ENCODE measurements at places on chromosomes 11 and 22.

DNA sequence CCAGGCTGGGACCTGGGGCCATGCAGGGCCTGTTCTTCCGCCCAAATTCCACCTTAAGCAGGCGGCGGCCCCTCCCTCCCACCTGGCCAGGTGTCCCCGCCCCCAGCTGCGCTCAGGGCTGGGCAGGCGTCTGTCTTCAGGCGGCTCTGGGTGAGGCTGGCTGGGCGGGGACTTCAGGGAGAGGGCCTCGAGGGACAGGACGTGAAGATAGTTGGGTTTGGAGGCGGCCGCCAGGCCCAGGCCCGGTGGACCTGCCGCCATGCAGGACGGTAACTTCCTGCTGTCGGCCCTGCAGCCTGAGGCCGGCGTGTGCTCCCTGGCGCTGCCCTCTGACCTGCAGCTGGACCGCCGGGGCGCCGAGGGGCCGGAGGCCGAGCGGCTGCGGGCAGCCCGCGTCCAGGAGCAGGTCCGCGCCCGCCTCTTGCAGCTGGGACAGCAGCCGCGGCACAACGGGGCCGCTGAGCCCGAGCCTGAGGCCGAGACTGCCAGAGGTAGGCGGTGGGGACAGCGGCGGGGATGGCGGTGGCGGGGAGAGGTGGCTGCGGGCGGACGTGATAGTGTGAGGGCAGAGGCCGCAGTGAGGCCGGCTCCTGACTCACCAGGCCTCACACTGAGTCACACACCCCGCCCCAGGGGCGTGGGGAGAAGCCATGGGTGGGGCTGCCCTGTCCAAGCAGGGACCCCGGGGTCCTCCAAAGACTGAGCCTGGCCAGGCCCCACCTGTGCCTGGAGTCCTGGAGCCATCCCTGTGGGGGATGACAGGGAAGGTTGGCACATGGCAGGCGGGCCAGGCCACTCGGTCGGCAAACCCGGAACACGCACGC is at the start of gene PKP3:
Gene PKP3, plus strand, starts transcription at position 176 of the 824 bp plus-strand sequence. Its CDS starts 84 bp downstream, at position 260.
- DNase-seq: peak; percentile 72

- peak; percentile 33 for DNase-seq
These were observed 527.5 kb downstream of the CNTN5 start for GRCh38 chr11:99548264-99548663.

GRCh38 chr11:34451053-34451452 is 12.3 kb downstream of the CAT start:
- no peak for DNase-seq

GRCh38 chr11:122246874-122247273 is 130.9 kb upstream of the BLID start:
- peak; percentile 11 for DNase-seq

DNA sequence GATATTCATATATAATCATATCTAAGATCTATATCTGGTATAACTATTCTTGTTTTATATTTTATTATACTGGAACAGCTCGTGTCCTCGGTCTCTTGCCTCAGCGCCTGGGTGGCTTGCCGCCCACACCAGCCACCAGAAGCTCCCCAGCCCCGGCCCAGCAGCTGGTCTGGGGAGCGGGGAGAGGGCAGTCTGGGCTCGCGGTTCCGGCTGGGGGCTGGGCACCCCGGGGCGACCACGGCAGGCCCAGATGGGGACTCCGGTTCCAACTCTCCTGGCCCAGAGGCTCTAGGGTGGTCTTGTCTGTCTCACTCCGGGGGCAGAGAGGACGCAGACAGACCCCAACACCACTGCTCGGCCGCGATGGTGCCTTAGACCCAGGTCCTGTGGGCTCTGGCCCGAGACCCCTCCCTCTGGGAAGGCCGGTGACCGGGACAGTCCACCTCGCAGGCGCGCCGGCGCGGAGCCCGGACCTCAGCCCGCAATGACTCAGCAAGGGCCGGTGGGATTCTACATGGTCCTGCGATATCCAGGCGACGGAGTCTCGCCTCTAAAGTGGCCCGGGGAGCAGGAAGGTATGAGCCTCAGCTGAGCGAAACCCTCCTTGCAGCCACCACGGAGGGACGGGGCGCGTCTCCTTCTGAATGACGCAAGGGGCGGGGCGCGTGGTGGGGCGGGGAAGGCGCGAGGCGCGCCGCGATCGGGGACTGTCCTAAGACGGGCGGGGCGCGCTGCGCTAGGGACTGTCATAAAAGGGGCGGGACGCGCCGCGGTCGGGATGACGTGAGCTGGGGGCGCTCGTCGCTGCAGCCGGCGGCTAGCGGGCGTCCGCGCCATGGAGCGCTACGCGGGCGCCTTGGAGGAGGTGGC is at the start of gene DGCR6:
Gene DGCR6, plus strand, starts transcription at position 781 of the 870 bp plus-strand sequence. Its CDS starts 55 bp downstream, at position 836.
- DNase-seq: no peak

DNA sequence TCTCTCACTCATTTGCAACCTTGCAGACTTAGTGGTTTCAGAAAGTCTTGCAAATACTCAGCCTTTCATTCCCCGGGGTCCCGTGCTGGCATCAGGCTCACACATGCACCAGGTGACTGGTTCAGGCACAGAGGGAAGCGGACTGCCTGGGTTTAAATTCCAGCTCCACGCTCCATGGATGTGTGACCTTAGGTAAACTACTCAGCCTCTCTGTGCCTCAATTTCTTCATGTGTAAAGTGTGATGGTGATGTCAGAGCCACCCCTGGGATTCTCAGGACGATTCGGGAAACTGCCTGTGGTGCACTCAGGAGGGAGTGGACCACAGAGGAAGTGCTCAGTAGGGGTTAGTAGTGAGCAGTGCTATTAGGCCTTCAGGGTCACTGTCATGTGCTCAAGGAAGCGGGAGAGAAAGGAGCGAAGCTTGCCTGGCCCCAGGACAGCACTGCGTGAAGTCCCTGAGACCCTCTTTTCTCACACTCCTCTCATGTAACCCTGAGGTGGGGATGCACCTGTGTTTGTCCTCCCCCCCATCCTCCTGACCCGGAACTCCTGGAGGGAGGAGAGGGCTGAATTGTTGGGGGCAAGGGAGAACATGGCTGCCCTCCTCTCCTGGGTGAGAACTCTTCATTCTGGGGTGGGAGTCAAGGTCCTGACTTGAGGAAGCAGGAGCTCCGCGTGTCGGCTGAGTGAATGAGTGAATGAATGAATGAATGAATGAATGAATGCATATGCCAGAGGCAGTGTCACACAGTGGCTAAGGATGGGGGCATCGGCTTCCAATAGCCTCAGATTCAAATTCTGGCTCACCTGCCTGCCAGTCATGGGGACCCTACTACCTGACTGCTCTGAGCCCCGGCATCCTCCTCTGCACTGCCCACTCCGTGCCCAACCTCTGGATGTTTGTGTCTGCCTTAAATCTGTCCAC is 14.4 kb upstream of the UPK3A start:
- no peak for DNase-seq

DNA sequence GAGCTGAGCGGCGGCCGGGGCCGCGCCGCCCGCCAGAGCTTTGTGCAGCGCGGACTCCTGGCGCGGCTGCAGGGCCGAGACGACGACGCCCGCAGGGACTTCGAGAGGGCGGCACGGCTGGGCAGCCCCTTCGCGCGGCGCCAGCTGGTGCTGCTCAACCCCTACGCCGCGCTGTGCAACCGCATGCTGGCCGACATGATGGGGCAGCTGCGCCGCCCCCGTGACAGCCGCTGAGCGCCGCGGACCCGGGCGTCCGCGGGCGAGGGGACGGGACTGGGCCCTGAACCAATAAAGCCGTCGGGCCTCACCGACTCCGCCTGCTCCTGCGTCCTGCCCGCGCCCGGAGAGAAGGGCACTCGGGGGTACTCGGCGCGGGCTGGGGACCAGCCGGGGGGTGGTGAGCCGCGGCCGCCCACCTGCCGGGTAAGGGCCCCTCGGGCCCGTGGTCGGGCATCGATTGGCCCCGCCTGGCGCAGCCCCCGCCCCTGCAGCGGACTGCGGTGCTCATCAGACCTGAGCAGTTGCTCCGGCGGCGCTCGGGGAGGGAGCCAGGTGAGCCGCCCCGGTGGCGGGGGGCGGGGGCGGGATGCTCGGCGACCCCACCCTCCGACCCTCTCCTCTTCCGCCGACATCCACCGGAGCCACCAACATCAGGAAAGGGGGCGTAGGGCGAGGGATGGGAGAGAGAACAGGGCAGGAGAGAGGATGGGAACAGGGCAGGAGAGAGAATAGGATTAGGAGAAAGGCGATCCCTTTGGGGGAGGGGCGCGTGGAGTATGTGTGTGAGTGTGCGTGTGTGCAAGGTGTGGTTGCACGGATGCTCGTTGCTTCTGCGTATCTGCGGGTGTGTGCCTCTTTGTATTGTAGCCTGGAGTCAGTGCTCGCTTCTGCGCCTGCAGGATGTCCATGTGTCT is at the start of gene TMEM25:
Gene TMEM25, plus strand, starts transcription at position 510 of the 914 bp plus-strand sequence. CDS start 610 bp downstream, outside the sequence.
- DNase-seq: peak; percentile 10

DNA sequence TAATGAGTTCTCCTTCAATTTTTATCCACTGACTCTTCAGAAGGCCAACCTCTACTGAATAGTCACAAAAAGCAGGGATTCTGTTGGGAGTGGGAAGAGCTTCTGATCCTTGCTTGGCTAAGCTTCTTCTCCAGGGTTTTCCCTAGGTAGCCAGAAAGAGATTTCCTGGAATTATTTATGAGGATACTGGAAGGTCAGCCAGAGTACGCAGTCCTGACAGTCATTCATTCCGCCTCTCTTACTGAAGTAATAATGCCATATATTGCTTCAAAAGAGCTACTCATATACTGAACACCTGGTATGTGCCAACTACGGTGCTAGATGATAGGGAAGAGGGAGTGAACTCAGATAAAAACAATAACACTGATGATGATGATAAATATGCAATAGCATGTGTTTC is 116.1 kb downstream of the CCDC34 start:
- no peak for DNase-seq

- DNase-seq: no peak
These were observed 116.3 kb downstream of the ELP4 start for GRCh38 chr11:31625868-31626267.

GRCh38 chr22:28714043-28714628 is 27.5 kb downstream of the CHEK2 start:
- DNase-seq: peak; percentile 36

GRCh38 chr11:77211594-77212251 is 83.7 kb downstream of the MYO7A start:
- DNase-seq: no peak

- DNase-seq: no peak
These were observed 686.1 kb downstream of the TBC1D22A start for GRCh38 chr22:47448231-47449223.

GRCh38 chr11:24623121-24623520 is 126.3 kb downstream of the LUZP2 start:
- no peak for DNase-seq

DNA sequence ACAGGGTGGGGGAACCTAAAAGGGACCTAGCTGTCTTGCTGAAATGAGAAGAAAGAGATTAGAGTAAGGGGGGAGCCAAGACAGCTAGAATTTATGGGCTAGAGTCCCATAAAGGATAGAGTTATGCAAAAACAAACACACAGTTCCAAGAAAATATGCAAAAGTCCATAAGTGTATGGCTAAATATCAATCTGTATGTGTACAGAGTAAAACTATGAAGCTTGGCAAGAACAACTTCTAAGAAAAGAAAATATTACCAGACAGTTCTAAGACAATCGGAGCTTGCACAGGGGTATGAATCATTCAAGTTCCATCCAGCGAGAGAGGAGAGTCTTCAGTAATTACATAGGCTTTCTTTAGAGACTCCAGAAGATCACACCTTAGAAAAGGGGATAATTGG is 41.8 kb downstream of the GDPD4 start:
- peak; percentile 68 for DNase-seq

- no peak for DNase-seq
These were observed 38.3 kb upstream of the BRSK2 start for GRCh38 chr11:1351278-1351937.

GRCh38 chr11:100575860-100576717 is 111.0 kb upstream of the ARHGAP42 start:
- peak; percentile 75 for DNase-seq

DNA sequence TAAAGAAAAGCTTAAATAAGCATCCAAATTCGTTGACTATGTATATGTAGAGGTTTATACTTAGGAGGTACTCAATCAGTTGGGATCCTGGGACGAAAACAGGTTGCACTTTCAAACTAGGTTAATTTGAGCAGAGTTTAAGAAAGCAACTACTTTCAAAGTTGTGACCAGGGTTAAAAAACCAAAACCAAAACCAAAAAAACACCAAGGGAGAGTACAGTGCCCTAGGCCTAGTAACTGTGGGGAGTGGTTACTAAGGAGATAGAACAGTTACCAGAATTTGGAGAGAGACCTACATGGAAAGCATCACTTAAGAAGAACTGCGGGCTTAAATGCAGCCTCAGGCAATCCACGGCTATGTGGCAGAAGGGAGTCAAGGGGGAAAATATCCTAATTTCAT is 148.3 kb downstream of the JRKL start:
- DNase-seq: no peak

DNA sequence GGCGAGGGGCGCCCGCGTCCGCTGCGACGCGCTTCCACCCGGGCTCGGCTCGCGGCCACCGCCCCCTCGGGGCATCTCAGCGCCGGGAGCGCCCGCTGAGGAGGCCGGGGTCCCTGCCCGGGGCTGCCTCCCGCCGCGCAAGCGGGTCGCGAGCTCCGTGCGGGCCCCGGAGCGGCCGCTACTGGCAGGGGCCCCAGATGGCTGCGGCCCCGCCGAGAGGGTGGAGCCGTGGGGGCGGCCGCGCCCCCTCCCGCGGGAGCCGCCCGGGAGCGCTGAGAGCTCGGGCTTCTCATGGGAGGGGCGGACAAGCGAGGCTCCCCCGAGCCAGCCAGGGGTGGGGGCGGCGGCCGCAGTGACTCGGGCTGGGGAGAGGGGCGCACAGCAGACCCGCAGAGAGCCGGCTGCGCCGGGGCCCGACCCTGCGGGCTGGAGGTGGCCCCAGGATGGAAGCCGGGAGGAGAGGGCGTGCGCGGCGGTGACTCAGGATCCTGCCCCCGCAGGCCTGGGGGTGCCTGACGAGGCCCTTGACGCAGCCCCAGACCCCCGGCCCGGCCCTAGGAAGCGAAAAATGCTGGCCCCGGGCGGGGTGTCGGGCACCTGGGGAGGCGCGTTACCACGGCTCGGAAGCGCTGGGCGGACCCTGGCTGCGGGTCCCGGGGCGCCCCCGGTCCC is 603 bp upstream of the ZFTA start:
- DNase-seq: peak; percentile 27

DNA sequence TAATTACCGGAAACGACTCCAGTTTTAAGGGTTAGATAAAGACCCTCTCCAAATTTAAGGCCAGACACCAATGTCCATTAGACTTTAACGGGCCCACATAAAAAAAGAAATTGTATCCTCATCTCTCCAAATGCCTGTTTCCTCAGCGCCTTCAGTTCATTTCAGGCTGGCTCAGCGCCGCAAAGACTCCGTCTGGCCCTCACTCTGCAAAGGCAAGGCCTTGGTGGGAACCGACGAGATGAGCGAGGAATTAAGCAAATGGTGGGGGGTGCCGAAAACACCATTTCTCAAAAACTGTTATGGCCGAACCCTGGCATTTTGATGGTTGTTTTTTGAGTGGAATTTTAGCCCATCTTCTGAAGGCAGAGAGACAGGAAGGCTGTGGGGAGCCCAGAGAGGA is 15.7 kb downstream of the MN1 start:
- DNase-seq: no peak

GRCh38 chr22:30182350-30182745 is 64.2 kb downstream of the LIF start:
- no peak for DNase-seq

GRCh38 chr22:39634530-39635405 is 64.2 kb downstream of the CACNA1I start:
- DNase-seq: peak; percentile 90

GRCh38 chr11:62613291-62613778 is 278 bp downstream of the ROM1 start:
- no peak for DNase-seq

Data from fibroblast of mammary gland (primary cell).